ENCODE measurements at places on chromosomes 3 and 15.

DNA sequence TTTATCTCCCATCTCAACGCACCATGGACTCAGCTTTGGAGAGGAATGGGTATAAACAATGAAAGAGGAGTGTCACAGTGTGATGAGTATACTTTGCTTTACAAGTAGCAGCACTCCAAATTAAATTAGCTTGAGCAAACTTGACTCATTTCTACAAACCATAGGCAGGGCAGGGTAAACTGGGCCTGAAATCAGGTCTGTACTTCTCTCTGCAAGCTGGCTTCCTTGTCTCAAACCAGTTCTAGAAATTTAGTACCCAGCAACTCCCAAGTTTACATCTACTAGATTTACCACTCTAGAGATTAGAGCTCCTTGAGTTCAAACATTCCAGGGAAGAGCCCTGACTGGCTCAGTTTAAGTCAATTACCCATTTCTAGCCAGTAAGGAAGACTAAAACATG lies 37.4 kb upstream of the NEO1 start:
- no peak for DNase-seq

DNA sequence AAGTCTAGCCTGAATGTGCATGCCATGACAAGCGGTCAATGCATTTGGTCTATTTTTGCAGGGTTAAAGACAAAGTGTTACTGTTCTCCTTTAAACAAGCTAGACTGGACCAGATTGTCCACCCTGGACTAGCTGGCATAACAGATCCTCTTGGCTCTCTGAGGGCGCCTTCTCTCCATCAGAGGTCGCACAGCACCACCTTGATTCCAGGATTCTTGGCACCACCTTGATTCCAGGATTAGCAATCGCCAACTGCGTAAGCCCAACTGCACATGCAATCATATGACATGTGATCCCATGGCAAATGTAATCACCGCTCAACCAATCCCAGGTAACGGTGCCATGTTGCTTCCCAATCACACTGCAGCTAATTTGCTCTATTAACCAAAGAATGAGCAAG lies 98.6 kb downstream of the OXNAD1 start:
- no peak for DNase-seq

- no peak for DNase-seq
These were observed 79.4 kb downstream of the AAGAB start for GRCh38 chr15:67174864-67175573.

DNA sequence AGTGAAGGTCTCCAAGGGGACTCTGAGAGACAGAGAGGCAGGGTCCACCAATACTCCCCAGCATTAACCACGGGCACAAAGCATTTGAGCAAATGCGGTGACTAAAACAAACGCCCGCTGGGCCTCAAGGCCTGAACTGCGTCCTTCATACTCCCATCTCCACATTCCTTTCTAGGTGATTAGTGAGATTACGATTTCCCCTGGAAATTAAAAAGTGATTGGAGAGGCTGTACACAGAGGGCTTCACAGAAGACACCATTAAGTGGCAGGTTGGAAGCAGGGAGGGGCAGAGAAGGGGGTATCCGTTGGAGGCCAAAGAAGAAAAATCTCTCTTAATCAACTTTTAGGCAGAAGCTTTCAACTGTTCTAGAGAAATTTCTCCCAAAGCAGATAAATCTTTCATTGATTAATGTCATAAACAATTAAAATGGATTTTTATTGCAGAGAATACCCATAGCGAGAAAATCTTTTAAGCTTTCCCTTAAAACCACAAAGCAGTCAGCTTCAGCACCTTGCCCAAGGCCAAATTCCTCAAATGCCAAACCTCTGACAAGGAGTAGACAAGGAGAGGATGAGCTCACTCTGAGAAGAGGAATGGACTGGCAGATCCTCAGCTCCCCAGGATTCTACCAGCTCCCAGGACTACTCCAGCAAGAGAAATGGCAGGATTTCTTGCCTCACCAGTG lies 38.2 kb downstream of the MB21D2 start:
- DNase-seq = no peak

Data from NCI-H2081 treated with DMSO at 0.1 percent for 48 hours (cell line).